RPMI7951 (cell line): ENCODE measurements at places on chromosomes 4 and X. TPM values are rescaled to one million over a fixed set of nuclear protein-coding genes. Genes with fewer than 3 reads are reported as not detected.

DNA sequence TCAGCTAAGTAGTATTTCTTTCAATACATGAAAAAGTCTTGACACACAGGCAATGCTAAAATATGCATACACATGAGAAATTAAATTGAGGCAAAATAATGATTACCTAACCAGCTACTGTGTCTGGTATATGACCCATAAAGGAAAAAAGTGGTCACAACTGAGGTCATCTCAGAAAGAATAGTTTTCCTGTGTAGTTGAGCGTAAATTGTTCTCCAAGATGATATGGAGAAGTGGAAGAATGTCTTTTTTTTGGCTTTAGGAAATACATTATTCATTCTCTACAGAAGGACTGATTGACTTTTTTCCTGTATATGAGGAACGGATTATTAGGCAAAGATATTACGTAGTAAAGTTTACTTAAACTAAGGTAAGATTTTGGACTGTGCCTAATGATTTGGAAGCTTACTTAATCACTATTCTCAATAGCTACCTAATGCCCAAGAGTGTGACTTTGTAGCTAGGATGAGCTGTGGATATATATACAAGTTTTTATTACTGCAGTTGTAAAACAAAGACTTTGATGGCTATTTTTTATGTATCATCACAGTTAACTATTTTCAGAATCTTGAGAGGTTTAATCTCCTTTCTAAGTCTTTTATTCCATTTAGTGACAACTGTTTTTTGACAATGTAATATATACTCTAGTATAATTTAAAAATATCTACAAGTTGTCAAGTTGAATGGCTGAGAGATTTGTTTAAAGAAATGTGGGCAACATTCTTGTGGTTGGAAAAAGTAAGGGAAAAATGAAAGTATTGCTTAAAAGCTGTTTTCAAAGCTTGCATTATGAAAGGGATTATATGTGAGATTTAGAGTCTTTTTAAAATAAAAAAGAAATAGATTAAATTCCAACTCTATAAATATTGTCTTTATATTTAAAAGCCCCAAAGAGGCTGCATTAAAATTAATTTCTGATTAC is 100.2 kb downstream of the PDLIM5 start:
- DNase-seq: peak; percentile 26

DNA sequence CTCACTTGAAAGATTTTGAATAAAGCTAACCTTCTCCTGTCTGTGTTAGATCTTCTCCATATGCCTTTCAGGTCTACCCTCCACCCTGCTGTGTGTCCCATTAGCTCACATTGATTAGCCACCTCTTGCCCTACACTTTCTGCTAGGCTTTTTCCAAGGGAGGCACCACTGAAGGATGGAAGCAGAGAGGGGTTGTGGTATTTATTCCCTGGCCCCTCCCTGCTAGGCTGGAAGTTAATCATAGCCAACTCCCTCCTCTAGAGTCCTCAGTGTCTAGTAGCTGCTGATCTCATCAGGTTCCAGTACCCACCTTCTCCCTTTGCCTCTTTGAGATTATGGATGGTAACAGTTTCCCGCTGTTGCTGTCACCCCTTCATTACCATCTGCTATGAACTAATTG is 8.9 kb upstream of the SMIM43 start:
- no peak for DNase-seq

- DNase-seq: peak; percentile 18
Measured at GRCh38 chr4:124907881-124908280, 195.3 kb upstream of the ANKRD50 start.

GRCh38 chr4:62429297-62429696 is 1229.2 kb downstream of the ADGRL3 start:
- DNase-seq: no peak

DNA sequence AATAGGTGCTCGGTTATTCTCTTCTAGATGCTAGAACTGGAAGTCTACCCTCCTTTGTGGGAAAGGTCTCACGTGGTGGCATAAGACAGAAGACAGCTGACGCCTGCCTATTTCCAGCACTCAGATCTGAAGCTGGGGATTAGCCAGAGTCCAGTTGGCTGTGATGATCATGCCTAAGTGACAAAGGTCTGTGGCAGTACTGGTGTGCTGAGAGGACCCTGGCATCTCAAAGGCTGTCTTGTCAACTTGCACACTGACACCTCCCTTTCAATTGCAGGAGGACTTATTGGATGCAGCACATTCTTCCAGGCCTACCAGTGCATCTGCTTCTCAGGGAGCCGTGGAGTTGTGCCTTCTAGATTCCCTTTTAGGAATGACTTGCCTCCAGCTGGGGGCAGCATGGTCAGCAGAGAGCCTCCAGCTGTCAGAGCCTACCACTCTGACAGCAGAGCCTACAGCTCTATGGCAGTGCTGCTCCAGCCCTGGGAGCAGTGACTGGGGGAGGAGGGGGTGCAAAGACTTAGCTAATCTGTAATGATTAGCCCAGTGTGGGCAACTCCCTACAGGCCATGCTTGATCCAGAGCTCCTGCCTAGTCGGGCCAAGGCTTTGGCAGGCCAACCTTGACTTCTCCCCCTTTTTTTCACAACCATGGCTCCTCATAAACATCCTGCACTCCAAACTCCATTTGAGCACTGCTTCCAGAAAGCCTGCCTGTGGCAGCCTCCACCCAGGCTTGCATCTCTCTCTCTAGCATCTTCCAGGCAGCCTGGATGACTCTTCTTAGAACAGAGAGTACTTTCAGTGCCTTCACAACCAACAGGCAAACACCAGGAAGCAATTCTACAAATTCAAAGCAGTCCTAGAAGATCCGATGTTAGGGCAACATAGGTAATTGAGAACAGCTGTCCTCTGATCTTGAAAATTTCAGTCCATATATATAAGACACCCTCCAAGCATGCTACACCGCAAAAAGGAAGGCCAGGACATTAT is 13.8 kb upstream of the FGFBP2 start:
- no peak for DNase-seq

- DNase-seq: no peak
Measured at GRCh38 chr4:64079316-64079715, 329.9 kb downstream of the TECRL start.

DNA sequence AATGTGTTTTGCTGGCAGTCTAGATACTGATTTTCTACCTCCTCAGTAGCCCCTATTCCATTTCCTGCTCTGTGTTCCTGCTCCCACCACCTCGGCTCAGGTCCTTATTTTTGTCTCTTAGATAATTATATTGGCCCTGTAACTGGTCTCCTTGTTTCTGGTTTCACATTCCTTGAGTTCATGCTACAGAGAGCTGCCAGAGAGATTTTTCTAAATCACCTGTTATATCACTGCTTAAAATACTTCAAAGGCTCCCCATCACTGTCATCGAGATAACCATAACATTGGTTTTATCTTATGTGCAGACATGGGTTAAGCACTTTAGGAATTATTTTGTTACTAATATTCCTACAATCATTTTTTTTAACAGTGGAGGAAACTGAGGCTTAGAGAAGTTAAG is 9.6 kb downstream of the SYNPO2 start:
- no peak for DNase-seq

DNA sequence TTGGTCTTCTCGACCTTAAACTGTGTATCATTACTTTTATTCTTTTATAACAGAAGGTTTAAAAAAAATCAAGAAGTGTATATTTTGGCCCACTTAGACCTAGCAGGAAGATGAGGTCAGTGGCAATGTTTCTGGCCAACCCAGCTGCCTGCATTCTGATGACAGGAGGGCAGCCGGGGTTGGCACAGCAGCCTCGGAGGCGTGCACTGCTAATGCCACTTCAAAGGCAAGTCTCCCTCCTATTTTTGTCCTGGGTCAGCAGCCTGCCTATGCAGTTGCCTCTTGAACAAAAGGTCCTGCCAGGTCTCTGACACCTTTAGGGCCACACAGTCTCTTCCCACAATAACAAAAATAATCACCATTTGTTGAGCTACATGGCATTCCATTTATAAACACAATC is 89.4 kb upstream of the MYOZ2 start:
- no peak for DNase-seq

DNA sequence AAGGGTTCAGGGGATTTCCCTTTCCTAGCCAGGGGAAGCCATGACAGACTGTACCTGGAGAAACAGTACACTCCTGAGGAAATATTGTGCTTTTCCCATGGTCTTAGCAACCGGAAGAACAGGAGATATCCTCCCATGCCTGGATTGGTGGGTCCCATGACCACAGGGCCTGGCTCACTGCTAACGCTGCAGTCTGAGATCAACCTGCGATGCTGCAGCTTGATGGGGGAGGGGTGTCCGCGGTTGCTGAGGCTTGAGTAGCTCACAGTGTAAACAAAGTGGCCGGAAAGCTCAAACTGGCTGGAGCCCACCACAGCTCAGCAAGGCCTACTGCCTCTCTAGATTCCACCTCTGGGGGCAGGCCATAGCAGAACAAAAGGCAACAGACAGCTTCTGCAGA is 819.5 kb downstream of the TECRL start:
- no peak for DNase-seq

- no peak for DNase-seq
Measured at GRCh38 chrX:74814681-74815080, 110.6 kb downstream of the NEXMIF start.

GRCh38 chrX:21702725-21703124 is 44.6 kb upstream of the KLHL34 start:
- DNase-seq: no peak

GRCh38 chr4:76984127-76984526 is 34.6 kb downstream of the SEPTIN11 start:
- DNase-seq: peak; percentile 55

DNA sequence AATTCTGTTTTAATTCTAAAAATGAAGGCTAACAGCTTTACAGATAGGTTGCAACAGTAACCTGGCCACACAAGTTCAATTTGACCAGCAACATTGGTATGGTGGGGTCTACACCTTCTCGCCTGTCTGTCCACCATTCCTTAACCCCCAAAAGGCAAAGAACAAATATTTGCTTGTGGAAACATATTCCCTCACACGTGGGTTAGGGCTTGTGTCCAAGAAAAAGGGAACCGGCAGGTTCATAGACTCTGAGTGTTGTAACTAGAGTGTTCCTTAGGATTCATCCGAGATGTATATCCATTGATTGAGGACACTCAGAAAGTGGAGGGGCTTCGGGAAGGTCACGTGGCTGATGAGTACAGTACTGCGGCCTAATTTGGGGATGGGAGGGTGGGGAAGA is 54.1 kb downstream of the C4orf51 start:
- DNase-seq: no peak

GRCh38 chrX:12891915-12892506 is 14.4 kb upstream of the TLR8 start:
- no peak for DNase-seq

DNA sequence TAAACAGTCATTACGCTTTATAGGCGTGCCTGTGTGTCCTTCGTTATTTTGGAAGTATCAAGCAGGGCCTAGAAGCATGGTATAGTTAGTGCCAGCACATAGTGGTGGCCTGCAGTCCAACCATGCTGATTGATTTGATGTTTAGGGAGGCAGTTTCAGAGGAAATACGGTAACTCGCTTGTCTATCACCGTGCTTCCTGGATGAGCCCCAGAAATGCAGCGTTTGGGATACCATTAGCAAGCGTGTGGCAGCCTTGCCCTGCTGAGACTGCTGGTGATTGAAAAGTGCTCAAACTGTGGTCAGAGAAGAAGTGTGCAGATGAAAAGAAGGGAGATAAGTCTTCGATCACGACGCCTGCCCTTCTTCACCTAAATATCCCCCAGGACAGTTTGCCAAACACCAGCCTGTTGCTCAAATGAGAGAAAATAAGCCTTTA is 158.4 kb downstream of the CHIC2 start:
- peak; percentile 84 for DNase-seq

DNA sequence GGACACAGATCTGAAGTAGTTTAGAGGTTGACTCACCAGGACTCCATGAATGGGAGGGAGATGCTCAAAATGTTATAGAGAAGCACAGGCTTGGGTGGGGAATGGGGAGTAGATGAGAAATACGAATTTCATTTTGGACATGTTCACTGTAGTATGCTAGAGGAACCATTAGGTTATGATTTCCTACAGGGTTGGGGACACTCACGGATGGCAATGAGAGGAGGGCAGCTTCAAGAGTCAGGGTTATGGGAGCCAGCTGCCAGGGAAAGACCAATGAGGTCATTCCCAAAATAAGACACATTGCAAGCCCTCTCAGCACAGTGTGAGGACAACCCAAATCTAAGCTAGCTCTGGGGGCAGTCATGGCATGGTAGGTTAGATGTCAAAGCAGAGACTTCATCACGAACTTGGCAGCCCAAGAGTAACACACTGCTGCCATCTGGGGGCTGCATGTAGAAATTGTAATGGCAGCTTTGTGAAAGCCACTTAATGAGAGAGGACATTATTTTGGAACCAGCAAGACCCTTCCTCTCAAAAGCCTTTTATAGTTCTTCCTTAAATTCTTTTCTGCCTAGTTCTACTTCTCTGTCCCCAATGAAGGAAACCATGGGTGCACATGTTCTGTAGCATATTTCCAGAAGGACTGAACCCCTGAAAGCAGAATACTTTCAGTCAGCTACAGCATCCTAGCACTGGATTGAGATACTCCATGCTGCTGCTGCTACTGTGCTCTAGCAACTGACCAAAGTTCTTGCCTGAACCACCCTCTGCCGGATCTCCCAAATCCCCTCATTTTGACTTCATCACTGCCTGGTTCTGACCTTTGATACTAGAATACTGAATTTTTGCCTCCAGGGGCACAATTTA is 16.2 kb upstream of the ZCCHC12 start:
- peak; percentile 41 for DNase-seq

RHOXF1 gene
- total RNA-seq: not detected in 2 replicates

GABRE gene
- 1.9 and 2.3 TPM in 2 replicates for total RNA-seq

EDA2R gene
- total RNA-seq: 0.72 and 1.6 TPM in 2 replicates

GPM6B gene
- total RNA-seq: 1.8 and 2.4 TPM in 2 replicates

PIN4 gene
- total RNA-seq: 33.8 and 36.6 TPM in 2 replicates

CT47B1 gene
- total RNA-seq: not detected in 2 replicates

GDPD2 gene
- not detected in 2 replicates for total RNA-seq

PNMA6A gene
- 0.10 and 0.12 TPM in 2 replicates for total RNA-seq

PPEF2 gene
- not detected in 2 replicates for total RNA-seq
